ENCODE measurements at places on chromosomes 4 and X.

- no peak for DNase-seq
These were observed 11.4 kb downstream of the FAM120C start for GRCh38 chrX:54171527-54172250.

DNA sequence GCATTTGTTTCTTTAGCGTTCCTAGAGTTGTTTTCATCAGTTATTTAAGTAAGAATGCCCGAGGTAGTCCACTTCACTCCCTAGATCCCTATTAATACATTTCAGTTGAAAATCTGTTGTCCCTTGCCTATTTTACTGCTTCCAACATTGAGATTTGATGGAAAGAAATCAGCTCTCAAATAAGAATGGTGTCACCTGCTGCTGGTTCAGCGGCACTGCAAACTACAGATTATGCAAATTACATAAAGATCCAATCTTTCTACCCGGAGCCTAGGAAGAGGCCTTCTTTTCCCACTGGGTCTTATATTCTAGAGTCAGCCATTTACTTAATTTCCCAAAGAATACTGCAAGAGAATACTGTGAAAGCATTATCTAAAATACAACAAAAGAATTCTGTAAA is 597.6 kb upstream of the MAGEB2 start:
- DNase-seq, result no peak

- DNase-seq, result no peak
These were observed 32.6 kb upstream of the STOX2 start for GRCh38 chr4:183872531-183872930.

GRCh38 chrX:44113337-44113736 is 140.1 kb upstream of the NDP start:
- DNase-seq, result no peak
